Lower lobe of right lung (tissue), 2 donors: ENCODE measurements at places on chromosomes 4 and X.

- DNase-seq: no peak
Observed at GRCh38 chr4:26372076-26372475, 51.3 kb downstream of the RBPJ start.

GRCh38 chr4:8688041-8688907, 95.7 kb downstream of the CPZ start:
- peak; percentile 24 for DNase-seq

DNA sequence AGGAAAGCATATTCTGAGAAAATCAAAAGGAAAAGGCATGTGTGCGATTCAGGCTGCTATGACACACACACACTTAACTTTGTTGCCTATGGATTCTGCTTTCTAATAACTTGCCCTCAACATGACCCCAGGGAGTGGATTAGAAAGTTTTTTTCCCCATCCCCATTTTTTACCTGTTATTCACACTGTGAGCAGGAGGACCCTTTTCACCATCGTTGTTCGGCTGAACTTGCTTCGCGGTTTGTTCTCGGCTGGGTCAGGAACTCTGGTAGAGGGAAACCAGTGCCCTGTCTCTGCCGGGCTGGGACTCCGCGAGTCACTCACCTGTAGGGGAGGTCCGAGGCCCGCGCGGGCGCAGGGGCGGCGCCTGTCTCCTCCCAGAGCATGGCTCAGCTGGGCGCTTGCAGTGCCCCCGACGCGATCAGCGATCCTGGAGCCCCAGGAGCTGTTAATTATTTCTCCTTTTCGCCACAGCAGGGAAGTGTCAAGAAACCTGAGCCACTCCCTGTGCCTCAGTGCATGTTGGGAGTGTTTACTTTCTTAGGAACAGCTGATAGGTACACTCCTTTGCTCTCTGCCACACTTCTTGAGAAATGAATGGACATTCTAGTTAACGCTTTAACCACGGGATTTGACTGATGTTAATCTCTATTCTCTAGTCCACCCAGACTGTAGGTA, at the start of gene RASSF6:
RASSF6 (minus strand) TSS at position 322 of the 678 bp plus-strand sequence. CDS start 8,641 bp downstream, outside the sequence.
- peak; percentile 88 for DNase-seq

DNA sequence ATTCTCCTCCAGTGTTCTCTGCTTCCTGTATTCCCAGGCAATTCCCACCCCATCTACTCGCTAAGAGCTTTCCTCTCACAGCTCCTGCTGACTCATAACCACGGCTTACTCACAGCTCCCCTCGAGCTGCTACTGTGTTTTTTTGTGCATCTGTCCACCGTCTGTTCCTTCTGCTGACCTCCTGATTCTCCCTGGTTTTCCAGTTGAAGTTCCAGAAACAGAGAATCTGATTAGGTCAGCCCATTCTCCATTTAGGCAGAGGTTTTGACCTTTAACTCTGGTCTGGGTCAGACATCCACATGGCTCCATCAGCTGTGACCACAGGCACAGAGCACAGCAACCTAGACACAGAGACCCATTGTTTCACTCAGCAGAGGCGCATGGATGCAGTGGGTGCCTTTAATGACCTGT, 5.5 kb upstream of the SMIM20 start:
- no peak for DNase-seq

- no peak for DNase-seq
Observed at GRCh38 chrX:105260291-105261043, 40.0 kb upstream of the TEX13A start.

- DNase-seq: no peak
Observed at GRCh38 chrX:153600921-153601320, 2.0 kb upstream of the CCNQ start.

- no peak for DNase-seq
Observed at GRCh38 chrX:41705042-41705441, 16.3 kb downstream of the GPR34 start.

- DNase-seq: no peak
Observed at GRCh38 chr4:7195546-7196287, 3.4 kb downstream of the SORCS2 start.

DNA sequence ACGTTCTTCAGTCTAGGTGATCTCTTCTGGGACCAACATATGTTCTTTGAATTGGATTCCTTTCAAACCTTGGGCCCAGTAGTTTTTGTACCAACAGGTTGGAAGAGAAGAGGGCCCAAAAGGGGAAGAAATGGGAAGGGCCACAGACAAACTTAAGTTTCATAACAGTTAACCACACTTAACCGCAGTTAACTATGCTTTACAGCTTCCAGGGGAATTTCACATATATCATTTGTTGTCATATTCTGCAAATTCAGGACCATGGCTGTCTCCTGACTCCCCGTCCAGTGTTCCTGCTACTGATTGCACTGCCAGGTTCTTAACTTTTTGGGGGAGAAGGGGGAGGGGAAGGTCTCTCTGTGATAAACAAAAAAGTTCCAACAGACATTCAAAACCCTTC, 34.6 kb downstream of the RTL5 start:
- no peak for DNase-seq

DNA sequence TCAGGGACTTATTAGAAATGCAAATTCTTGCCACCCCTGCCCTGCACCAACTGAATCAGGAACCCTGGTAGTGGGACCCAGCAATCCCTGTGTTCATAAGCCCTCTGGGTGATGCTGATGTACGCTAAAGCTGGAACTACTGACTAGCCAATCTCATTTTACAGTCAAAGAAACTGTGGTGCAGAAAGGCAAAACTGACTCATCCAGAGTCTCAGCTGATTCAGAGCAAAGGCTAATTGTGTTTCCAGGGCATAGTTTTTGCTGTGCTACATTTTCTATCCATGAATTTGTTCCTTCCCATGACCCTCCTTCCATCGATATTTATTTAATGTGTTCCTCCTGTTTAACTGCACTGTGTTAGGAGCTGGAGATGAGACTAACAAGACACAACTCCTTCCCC, 207.5 kb downstream of the REPS2 start:
- DNase-seq: no peak

- DNase-seq: no peak
Observed at GRCh38 chrX:12881914-12882313, 15.0 kb downstream of the TLR7 start.

DNA sequence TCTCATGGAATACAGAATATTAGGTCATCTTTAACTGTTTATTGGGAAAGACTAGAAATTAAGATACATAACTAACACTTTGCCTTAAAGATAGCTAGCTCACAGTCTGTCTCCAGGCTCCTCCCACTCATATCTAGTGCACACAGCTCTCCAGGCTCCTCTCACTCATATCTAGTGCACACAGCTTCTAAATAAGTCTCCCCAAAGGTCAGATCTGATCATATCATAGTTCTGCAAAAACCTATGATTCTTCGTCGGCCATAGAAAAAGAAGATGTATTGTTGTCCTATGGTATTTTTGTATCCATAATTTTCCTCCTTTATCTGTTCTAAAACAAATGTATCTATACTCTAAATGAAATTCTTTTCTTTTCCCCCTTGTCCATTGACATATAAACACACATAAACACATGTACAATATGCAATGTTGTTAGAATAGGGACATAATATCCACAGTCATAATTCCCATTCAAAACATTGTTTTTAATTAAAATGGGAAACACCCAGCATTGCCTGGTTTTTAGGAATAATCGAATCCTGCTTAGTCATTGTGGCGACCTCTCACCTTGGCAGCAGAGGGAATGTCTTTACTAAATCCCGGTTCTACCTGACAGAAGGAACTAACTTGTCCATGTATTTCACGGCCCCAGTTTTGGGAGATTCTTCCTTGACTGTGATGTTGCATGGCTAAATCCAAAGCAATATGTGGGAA, 1282.0 kb downstream of the PCDH7 start:
- no peak for DNase-seq

DNA sequence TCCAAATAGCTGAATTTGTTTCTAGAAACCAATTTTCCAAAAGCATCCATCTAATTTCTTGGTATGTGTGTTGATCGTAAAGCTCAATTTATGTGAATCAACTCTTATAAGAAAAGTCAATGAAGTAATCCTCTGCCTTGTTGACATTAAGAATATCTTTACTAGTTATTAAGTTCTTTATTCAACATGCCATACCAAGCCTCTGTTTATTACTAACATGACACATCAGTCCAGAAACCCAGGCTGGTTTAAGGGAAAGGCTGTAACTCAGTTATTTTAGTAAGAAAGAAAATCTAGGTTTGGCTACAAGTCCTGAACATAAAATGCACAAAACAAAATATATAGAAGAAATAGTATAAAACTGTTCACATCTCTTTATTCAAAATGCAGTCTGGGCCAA, 48.0 kb downstream of the KLHL34 start:
- no peak for DNase-seq

DNA sequence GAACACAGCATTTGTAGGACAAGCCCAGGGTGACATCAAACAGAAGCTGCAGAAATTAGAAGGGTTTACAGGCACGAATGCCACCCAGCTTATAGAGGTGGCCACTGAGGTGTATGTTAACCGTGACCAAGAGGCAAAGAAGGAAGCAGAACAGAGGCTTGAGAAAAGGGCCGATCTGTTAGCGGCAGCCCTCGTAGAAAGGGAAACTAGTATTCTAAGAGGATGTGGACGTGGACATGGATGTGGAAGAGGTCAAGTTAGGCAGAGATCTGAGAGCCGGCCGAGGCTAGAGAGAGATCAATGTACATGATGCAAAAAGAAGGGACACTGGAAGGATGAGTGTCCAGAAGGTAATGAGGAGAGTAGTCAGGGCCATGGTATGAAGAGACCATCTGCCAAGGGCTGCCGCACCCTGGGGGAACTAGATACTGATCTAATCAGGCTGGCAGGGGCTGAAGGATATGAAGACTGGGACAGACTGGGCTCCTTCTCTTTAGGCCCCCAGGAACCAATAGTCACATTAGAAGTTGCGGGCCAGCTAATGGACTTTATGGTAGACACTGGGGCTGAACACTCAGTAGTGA, 27.5 kb downstream of the LIAS start:
- no peak for DNase-seq

DNA sequence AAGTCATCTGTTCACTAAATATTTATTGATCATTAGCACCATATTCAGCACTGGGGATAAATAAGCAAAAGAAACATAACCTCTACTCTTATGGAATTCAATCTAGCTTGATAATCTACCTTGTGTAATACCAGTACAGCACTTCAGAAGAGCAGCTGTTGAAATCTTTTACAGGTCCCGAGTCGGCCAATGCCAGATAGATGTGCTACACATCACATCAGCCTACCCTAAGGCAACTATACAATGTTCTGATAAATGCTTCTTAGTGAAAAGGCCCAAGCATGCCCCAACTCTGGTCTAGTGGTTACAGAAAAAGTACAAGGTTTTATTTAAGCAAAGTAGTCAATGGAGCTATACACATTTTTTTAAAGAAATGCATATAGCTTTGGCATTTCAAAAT, 68.7 kb downstream of the MAPK10 start:
- DNase-seq: no peak

DNA sequence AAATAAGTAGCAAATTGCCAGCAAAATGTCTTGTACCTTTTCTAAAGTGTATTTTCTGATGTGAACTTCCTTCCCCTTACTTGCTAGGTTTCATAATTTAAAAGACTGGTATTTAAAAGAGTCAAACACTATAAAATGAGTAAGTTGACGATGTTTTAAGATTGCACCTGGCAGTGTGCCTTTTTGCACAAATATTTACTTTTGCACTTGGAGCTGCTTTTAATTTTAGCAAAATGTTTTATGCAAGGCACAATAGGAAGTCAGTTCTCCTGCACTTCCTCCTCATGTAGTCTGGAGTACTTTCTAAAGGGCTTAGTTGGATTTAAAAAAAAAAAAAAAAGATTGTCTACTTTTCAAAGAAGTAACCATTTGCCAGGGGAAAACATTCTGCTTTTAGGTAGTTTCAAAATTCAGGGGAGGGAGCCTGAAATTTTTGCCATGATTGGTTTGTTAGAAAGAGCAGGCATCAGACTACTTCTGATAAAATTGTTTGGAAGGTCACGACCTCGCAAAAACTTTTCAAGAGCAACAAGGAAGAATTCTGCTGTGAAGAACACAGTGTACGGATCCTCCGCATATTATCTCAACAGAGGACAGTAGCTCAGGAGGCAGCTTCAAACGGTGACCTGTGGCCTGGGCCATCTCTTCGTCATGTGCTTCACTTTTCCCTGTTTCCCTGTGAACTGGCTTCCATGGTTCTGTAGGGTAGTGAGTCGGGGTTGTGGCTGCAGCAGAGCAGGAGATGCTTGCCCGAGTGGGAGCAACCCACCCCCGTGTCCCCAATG, 66.1 kb downstream of the CDS1 start:
- DNase-seq: no peak

DNA sequence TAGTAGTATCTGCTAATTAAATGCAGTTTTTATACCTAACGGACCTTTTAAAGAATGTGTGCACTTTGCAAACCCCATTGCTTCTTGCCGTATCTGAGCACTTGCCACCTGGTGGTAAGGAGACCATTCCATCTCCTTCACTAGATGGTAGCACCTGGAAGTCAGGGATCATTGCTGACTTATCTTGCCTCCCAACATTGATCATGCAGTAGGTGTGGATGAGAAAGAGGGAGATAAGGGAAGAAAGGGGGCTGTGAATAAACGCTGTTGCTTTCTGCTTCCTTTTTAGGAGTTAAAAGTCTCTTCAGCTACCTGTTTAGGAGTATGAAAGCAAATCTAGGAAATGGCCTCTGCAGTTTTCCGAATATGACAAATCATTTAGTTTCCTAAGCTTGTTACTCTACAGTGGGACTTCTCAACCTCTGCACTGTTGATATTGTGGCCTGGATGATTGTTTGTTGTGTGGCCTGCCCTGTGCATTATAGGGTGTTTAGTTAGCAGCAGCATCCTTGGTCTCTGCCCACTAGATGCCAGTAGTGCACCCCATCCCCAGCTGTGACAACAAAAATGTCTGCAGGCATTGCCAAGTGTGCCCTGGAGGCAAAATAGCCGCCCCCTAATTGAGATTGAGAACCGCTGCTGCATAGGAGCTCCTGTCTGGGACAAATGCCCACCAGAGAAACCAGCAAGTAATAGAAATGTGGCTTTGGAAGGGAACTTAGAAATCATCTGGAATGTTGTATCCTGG, 38.8 kb downstream of the GAB1 start:
- DNase-seq: no peak

DNA sequence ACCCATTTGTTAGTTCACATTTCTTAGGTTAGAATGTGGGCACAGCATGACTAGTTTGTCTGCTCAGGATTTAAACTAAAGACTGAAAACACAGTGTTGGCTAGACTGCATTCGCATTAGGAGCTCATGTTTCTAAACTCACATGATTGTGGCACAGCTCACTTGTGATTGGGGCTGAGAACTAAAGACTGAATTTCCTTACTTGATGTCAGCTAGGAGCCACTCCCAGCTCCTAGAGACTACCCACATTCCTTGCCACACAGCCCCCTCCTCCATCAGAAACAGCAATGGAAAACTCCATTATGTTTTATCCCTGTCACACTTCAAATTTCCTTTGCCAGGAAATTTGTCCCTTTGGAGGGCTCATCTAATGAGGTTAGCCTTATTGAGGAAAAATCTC, 170.2 kb upstream of the NUDT6 start:
- DNase-seq: no peak

GRCh38 chr4:76305971-76306881, at the start of gene STBD1:
Gene STBD1 (plus strand): TSS chr4:76306733. CDS start chr4:76306770, 37 bp downstream.
- DNase-seq: peak; percentile 85

DNA sequence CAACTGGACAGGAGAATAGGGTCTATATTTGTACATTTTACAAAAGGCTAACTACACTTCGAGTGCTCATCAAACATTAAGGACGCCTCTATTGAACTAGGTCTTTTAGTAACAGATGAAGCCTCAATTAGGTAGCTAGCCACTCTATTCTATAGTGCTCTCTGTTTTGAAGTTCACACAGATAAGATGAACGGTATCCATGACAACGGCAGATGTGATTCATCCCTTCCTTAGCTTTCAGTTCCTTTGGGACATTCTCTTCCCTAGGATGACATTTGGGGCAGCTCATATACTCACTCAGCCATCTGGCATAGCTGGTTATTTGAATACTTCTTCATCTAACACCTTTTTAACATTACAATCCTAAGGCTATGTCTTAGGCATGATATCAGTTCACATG, 62.4 kb upstream of the WDFY3 start:
- no peak for DNase-seq
